HuH-7.5 (cell line): ENCODE measurements at places on chromosomes 5 and 9.

DNA sequence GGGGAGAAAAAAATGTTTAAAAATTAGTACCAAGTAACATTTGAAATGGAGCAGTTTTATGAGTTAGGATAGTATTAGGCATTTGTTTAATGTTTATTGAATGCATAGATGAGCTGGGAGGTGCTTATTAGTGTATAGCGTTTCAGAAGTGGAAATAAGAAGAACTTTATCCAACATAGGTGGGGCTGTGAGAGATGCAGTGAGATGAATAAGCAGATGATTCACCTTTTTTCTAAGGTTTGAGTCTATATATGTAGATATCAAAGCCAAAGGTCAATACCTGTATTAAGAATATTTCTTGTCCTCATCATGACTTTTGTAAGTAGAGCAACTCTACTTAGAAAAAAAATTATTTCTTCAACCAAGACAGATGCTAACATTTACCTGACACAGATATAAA is 54.6 kb upstream of the POU4F3 start:
- DNase-seq, result no peak

- no peak for DNase-seq
Observed at GRCh38 chr9:76161541-76161940, 232.7 kb downstream of the RFK start.

GRCh38 chr5:133926489-133927299 is 41.7 kb downstream of the C5orf15 start:
- peak; percentile 35 for DNase-seq

DNA sequence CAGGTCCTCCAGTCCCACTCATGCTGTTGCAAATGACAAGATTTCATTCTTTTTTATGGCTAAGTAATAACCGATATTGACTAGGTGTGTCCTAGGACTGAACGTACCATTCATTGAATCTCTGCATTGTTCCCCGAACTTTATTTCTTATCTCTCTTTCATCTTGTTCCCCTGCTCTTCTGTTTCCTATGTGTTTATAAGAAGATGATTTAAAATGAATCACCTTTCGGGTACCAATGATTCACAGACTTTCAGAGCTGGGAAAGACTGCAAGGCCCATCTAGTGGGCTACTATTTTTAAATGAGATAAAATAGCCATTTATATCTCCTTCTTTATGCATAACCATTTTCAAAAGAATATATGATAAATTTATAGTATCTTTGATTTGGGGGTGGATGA is 133.0 kb downstream of the CDH18 start:
- no peak for DNase-seq

DNA sequence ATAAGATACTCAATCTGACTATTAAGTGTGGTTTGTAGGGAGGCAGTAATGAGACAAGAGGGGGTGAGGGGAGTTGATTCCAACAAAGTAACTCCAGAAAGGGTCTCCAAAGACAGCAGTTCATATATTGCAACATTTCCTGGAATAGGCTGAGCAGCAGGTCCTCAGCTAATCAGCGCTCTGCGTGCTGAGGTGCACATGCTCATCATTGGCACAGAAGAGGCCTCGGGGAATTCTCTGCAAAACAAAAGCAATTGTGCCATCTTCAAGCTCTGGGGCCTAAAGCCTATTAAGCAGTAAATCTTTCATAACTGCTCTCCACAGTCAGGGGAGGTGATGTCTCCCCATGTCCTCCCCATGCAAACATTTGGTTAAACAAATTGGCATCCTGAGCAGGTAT is 357.3 kb downstream of the SPOCK1 start:
- DNase-seq, result no peak
